ENCODE measurements at places on chromosomes 4 and X. TPM values are rescaled to one million over a fixed set of nuclear protein-coding genes. Genes with fewer than 3 reads are reported as not detected.
A peak's percentile ranks its signal among the peaks of the same experiment; 100 is the strongest.

DNA sequence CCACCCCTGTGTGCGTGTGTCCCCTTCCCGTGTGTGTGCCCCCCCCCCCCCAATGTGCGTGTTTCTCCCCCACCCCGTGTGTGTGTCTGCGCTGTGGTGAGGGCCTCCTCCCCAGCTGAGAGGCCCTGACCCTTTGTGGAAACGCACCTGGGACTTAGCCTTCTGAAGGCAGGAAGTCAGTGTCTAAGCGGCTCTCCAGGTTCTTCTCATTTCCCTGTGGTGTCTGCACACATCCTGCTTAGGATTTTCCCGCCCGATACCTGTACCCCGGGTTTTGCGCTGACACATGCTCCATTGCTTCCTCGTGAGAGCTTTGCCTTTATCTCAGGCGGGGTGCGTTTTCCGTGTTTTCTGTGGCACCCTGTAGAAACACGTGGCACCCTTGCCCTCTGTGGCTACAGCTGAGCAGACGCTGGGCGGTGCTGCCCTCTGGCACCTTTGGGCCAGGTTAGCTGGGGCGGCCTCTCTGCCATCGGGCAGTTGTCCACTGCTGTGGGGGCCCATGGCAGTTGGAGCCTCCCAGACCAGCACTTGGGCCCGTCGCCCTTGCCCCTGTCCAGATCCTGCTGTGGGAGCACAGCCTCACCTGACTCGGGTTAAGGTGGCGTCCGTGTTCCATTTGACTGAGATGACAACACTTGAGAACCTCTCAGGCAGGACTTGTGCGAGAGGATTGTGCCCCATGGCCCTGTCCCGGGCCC, 26.3 kb downstream of the MAEA start:
- DNase-seq, result peak; percentile 39

GRCh38 chrX:38880296-38880854, 79.1 kb downstream of the MID1IP1 start:
- no peak for DNase-seq

DNA sequence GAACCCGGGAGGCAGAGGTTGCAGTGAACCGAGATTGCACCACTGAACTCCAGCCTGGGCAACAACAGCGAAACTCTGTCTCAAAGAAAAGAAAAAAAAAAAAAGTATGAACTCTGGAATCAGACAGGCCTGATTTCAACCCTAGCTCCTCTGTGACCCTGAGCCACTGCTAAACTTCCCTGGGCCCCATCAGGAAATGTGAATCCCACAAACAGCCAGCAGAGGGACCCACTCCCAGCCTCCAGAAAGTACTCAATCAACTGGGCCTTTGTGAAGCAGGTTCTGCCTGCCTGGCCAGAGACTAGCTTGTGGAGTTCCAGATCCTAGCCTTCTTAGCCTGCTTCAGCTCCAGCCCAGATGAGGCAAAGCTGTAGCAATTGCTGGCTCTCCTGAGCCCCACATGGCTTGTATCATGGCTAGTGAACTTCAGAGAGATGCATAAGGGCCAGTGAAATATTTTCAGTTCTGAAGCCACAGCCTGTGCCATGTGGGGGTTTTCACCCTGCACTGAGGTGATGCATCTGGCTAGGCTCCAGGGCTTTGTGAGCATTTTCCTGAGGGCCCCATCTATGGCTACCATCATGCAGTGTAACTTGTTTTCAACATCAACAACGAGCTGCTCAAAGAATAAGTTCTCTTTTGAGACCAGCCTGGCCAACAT, 7.2 kb upstream of the IDS start:
- DNase-seq, result peak; percentile 35

- DNase-seq, result no peak
Observed at GRCh38 chr4:31458813-31459212, 738.6 kb downstream of the PCDH7 start.

DNA sequence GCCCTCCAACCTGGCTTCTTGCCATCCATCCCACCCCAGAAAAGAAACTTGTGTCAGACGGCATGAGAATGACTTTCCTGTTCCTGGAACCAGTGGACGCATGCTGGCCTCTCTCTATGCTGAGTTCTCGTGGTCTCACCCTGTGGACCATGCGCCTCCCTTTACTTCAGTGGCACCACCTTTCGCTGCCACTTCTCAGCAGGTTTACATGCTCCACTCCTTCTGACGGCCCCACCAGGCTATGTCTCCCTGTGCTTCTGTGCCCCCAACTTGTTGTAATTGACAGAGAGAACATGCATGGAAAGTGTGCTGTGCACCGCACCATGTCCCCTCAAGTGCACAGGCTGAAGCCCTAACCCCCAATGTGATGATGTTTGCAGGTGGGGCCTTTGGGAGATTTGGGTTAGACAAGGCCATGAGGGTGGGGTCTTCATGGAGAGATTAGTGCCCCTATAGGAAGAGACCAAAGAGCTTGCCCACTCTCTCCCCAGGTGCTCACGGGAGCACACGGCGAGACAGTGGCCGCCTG, 3.1 kb upstream of the PPP2R2C start:
- DNase-seq, result no peak

DNA sequence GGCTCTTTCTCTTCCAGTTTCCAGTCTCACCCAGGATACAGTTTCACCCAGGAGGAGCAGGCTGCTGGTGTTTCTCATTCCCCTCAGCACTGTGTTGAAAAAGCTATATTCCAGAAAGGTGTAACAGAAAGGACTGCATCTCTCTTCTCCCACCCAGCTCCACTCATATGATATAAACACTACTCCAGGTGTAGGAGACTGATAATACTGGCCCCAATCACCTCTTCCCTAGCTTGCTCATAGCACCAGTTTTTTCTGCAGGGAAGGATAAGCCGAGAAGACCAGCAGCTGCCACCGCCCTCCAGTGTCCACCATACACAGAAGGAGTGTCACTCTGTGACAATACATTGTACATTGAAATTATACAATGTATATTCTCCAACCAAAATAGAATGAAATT, 105.5 kb upstream of the STK26 start:
- no peak for DNase-seq

SOD3 gene
- total RNA-seq, result not detected

CXCL3 gene
- total RNA-seq, result 3.5 TPM

CXCL8 gene
- total RNA-seq, result 81.1 TPM

Measured in natural killer cell (primary cell).